Mesenchymal stem cell (in vitro differentiated cells and primary cell): ENCODE measurements at places on chromosomes 5 and 9.

DNA sequence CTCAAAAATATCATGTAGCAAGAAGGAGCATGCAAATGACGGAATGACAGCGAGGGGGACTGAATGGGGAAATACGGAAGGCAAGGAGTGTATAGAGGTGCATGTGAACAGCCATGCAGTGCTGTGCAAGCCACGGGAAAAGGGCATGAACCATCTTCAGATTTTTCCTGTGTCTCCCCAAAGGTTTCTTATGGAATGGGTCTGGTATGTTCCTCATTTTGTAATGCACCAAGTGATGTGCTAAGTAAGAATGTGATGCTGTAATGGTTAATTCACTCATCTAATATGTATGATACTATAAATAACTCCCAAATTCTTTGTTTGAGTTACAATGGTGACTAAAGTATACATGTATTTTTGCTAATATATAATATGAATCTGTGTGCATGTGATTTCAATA is 99.0 kb upstream of the DAB2 start:
- H3K27me3 ChIP-seq = no peaks in the 10 kb centered on the region
- H3K4me3 ChIP-seq = no peak overlapping the region
- no peaks in the 10 kb centered on the region for H3K36me3 ChIP-seq
- H3K4me1 ChIP-seq = peaks cover 2% of the 10 kb centered on the region

GRCh38 chr9:86187121-86187520 is 72.3 kb downstream of the C9orf153 start:
- H3K4me3 ChIP-seq = no peak overlapping the region
- H3K27me3 ChIP-seq = no peaks in the 10 kb centered on the region
- no peak overlapping the region for H3K27ac ChIP-seq
- no peaks in the 10 kb centered on the region for H3K36me3 ChIP-seq
- H3K4me1 ChIP-seq = no peaks in the 10 kb centered on the region

GRCh38 chr5:96387616-96388015 is 45.4 kb downstream of the PCSK1 start:
- no peak for DNase-seq
- H3K27me3 ChIP-seq = no peaks in the 10 kb centered on the region
- no peak overlapping the region for H3K4me3 ChIP-seq
- no peak overlapping the region for H3K27ac ChIP-seq
- peaks cover 4% of the 10 kb centered on the region for H3K4me1 ChIP-seq

DNA sequence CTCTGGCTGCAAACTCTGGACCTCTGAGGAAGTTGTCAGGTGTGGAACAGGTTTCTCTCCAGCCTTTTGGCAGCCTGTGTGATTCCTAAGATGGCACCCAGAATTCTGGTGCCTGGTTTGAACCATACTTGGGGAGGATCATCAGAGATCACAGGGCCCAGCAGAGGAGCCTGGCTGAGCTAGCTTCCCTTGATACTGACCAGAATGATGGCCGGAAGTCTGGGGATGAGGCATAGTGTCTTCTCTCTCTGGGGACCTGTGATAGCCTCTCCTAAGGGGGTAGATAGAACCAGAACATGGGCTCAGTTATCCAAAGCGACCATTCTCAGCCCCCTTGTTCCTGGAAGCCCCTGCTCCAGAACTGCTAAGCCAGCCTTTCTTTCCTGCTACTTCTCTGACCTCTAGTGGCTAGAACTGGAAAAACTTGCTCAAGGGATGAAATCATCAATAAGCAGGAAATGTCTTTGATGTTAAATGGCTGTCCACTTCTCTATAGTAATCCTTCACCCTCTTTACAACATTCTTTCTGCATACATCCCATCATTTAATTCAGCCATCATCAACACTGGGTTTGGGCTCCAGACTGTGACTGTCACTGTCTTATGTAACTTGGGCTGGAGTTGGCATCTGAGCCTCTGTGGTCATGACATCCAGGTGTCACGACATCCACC is 55.1 kb downstream of the C9orf152 start:
- no peaks in the 10 kb centered on the region for H3K27me3 ChIP-seq
- no peak overlapping the region for H3K4me3 ChIP-seq
- H3K27ac ChIP-seq = no peak overlapping the region
- H3K36me3 ChIP-seq = peaks cover 10% of the 10 kb centered on the region
- peaks cover 20% of the 10 kb centered on the region for H3K4me1 ChIP-seq

- no peak for DNase-seq
- no peaks in the 10 kb centered on the region for H3K27me3 ChIP-seq
Measured at GRCh38 chr5:80904533-80905187, 55.5 kb upstream of the RASGRF2 start.

GRCh38 chr5:132272311-132273210 is 15.1 kb downstream of the PDLIM4 start:
- H3K27me3 ChIP-seq = no peaks in the 10 kb centered on the region
- no peak overlapping the region for H3K4me3 ChIP-seq

DNA sequence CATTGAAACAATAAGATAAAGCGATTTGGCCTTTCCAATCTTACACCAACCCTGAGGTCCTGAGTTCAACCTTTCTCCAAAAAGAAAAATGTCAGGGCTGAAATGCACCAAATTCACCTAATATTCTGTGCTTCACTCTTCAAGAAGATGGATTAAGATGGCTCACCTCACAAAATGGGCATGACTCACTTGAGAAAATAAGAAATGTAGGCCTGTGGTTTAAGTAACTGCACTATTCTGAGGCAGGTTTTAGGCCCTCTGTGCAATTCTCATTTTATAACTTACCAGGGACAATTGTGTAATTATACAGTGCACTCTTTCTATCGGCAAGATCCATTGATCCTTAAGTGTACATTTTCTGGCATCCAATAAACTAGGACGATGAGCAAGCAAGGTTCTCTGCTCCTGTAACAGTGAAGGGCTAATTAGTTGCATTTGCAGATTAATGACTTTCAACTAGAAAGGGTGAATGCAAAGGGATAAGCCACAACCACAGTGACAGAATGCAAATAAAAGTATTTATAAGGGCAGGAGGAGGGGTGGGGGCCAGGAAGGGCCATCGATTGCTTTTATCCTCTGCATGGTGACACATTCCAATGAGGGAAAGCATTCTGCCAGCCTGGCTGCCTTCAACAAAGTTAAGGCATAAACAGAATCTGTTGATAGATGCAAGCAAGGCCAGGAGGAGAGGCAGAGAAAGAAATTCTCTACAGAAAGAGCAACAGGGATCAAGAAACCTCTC is 214.5 kb downstream of the CAAP1 start:
- no peak overlapping the region for H3K27ac ChIP-seq
- H3K4me3 ChIP-seq = no peak overlapping the region
- no peaks in the 10 kb centered on the region for H3K36me3 ChIP-seq
- no peaks in the 10 kb centered on the region for H3K4me1 ChIP-seq
- DNase-seq = no peak

DNA sequence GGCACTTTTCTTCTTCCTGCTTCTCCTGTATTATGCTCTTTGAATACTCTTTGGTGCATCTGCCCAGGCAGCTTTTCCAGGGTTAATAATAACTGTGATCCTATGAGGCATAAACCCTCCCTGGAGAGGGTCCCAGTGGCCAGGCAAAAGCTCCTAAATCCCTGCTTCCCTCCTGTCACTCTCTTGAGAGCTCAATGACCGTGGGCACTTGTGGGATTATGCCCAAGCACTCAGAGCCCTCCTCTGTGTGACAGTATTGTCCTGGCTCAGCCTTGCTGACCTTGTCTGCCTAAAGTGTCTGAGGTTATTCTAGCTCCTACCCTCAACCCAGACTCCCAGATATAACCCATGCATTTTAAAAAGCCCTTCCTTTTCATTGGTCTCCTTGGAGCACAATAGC is 51.9 kb downstream of the GALNT10 start:
- H3K27ac ChIP-seq = no peak overlapping the region
- H3K4me3 ChIP-seq = no peak overlapping the region
- H3K27me3 ChIP-seq = no peaks in the 10 kb centered on the region
- H3K36me3 ChIP-seq = no peaks in the 10 kb centered on the region
- DNase-seq = no peak
- peaks cover 5% of the 10 kb centered on the region for H3K4me1 ChIP-seq

- no peaks in the 10 kb centered on the region for H3K27me3 ChIP-seq
- H3K4me3 ChIP-seq = no peak overlapping the region
- DNase-seq = peak; percentile 46
- no peak overlapping the region for H3K27ac ChIP-seq
Measured at GRCh38 chr5:54021431-54022164, 288.8 kb downstream of the ARL15 start.

DNA sequence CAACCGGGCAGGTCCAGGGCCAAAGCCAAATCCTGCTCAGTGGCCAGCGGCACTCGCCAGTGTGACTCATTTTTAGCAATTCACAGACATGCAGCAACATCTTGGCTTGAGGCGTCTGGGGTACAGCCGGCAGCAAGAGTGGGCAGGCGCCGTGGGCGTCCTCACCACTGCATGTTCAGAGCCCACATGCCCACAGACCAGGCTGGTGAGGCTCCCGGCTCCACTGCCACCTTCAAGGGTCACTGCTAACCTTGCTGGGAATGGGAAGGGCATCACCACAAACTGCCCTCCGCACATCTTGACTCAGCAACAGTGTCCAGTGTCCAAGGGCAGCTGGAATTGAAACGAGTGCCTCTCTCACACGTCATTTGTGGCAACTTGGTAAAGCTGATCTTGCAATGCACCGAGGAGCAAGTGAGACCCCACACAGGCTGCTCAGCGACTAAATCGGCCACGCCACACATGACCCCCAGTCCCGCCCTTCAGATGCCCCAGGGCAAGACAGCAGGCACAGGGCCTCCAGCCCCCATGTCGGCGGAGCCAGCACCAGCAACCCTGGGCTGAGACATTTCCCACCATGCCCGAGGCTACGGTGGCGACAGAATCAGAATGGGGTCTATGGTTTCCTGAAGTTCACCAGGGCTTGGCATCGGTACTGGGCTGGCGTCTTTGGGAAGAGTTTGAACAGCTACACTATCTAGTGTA is 140.3 kb downstream of the ROR2 start:
- no peak overlapping the region for H3K4me3 ChIP-seq
- DNase-seq = no peak
- H3K27ac ChIP-seq = no peak overlapping the region
- H3K27me3 ChIP-seq = no peaks in the 10 kb centered on the region

DNA sequence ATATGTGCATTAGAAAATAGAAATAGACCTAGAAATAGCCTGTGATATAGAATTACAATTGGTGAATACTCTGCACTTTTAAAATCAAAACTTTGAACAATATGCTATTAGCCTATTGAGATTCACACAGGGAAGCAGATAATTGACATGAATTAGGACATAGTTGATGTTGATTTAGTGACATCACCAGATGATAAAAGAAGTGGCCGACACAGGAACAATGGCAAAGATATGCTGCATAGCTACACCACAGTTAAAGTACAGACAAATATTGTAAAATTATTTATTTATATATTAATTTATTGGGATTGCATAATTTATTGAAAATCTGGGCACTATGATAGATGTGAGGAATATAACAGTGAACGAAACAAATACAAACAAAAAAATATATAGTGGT is 261.5 kb upstream of the CCNH start:
- no peaks in the 10 kb centered on the region for H3K4me1 ChIP-seq
- no peak overlapping the region for H3K27ac ChIP-seq
- no peaks in the 10 kb centered on the region for H3K27me3 ChIP-seq
- H3K36me3 ChIP-seq = no peaks in the 10 kb centered on the region

- H3K36me3 ChIP-seq = no peaks in the 10 kb centered on the region
- H3K4me3 ChIP-seq = no peak overlapping the region
- DNase-seq = no peak
- H3K4me1 ChIP-seq = peaks cover 9% of the 10 kb centered on the region
Measured at GRCh38 chr9:133696071-133696472, 42.1 kb downstream of the SARDH start.

DNA sequence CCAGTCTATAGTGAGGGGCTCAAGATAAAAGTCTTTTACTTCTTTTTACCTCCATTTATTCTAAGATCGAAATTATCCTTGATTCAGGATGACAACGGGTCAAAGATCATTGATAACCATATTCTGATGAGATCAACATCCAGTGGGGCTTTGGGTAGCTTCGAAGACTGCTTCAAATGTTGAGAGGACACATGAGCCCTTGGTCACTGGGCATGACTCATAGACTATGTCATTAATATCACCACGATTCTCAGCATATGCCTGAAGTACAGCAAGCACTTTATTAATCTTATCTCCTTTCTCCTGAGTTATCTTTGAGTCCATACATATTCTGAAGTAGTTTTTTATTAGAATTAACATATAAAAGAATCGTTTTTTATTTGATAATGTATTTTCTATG is 117.1 kb upstream of the DAB2 start:
- H3K27me3 ChIP-seq = no peaks in the 10 kb centered on the region
- H3K27ac ChIP-seq = no peak overlapping the region
- H3K4me3 ChIP-seq = no peak overlapping the region
- DNase-seq = no peak
- no peaks in the 10 kb centered on the region for H3K36me3 ChIP-seq

DNA sequence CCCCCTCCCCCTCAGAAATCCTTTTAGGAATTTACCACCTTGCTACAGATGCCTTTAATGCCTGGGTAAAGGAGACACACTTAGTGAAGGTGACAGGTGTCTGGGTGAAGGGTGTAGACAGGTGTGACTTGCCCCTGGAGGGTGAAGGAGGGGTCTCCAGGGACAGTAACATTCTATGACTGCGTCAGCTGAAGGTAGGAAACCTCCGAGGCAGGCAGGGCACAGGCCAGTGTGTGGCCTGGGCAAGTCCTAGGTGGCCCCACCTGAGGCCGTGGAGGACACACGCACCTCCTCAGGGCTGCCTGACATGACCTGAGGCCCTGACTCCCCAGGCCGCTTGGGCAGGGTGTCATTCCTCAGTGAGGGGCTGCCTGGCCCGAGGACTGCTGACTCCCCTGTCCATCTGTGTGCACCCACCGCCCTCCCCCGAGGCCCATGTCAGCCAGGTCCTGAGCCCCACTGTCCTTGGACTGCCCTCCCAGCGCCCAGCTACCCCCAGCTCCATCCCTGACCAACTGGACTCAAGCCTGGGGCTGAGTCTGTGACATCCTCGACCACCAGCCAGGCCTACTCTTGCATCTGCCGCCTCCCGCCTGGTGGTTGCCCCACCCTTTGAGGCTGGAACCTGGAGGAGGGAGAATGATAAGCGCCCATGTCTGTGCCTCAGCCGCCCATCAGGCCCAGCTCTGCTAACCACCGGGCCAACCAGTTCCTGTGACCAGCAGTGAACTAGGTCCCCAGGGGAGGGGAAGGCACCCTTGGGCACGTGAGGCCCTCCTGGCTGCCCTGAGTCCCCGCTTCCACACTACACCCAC is 18.4 kb downstream of the CARD19 start:
- H3K4me1 ChIP-seq = peaks cover 42% of the 10 kb centered on the region
- H3K36me3 ChIP-seq = peaks cover 53% of the 10 kb centered on the region
- DNase-seq = no peak
- H3K27me3 ChIP-seq = no peaks in the 10 kb centered on the region

DNA sequence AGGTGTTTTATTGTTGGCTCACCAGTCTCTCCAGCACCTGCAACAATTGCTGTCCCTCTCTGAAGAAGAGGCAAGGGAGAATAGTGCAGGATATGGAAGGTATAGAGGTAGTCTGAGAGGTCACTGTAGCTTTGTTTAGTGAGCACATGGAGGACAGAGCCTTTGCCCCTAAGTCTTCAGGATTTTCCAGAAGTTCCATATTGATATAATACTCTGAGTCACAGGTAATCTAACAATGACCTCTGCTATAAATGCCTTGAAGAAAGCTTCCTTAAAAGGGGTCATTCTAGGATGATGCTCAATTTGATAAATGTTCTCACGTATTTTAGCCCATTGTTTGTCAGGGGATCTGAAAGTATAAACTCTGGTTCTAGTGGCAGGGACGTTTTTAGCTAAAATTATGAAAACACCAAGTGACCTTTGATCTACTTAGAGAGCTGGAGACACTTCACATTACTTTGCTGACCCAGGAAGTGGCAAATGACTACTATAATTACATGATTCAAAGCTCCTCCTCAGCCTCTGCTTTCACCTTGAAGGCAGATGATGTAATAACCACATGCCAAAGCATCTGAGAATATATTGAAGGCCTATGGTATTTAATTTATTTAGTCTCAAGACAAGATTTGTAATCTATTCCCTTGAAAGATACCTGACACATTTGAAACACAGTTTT is 366.9 kb upstream of the NUDT12 start:
- no peaks in the 10 kb centered on the region for H3K4me1 ChIP-seq
- H3K36me3 ChIP-seq = no peaks in the 10 kb centered on the region
- no peak for DNase-seq
- H3K27me3 ChIP-seq = no peaks in the 10 kb centered on the region
